ENCODE measurements at places on chromosomes 7 and 10.

GRCh38 chr10:76972541-76972940 lies 665.1 kb downstream of the KCNMA1 start:
- DNase-seq, result no peak

- DNase-seq, result no peak
These were observed 82.9 kb upstream of the ANLN start for GRCh38 chr7:36306722-36307121.

- no peak for DNase-seq
These were observed 56.9 kb upstream of the NPY start for GRCh38 chr7:24227068-24227467.

DNA sequence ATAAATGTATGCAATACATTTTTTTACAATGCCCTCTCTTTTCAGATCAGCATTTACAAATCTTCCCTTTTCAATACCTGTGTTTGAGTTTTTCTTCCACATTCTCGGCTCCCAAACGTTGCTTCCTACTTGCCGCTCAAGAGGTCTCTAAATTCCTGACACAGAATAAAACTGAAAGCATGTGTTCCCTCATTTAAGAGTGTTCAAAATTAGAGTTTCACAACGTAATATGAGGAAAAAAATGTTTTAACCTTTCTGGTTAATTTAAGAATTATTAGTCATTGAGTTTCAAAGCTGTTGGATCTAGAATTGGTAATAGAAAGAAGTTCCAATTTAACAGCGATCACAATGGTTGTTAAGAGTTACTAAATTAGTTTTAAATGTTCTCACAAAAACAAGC lies 100.4 kb downstream of the ARID5B start:
- DNase-seq, result no peak

GRCh38 chr10:117740691-117741222 lies 198.2 kb downstream of the EMX2 start:
- no peak for DNase-seq

DNA sequence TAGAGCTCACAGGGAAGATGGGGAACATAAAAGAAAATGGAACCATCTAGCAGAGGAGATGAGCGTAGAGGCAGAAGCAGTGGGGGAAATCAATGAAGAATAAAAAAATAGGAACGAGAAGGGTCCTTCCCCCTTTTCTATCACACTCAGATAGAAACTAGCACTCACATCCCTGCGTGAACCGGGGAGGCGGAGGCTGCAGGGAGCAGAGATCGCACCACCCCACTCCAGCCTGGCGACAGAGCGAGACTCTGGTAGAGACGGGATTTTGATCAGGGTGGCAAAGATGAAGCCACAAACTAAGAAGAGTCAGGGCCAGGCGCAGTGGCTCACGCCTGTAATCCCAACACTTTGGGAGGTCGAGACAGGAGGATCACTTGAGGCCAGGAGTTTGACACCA lies 64.7 kb upstream of the ECHDC3 start:
- no peak for DNase-seq

DNA sequence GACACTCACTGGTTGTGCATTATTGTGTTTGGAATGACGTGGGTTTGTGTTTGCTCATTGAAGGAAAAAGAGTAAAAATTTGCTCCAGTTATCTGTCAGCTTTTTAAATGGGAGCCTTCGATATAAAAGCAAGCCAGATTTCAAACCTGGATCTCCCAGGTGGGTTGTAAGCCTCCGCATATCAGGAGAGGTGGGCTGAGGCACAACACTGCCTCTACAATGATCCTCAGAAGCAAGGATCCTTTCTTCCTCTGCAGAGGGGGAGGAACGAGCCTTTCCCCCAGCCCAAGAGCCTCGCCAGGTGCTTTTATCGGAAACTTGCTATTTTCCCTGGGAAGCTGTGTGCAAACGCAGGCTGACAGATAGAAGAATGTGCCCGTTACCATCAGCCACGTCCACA lies 331.0 kb upstream of the MGMT start:
- DNase-seq, result no peak

- DNase-seq, result no peak
These were observed 20.1 kb upstream of the EN2 start for GRCh38 chr7:155437836-155438235.

- no peak for DNase-seq
These were observed 47.0 kb downstream of the TMEM106B start for GRCh38 chr7:12258074-12258473.
